ENCODE measurements at places on chromosomes 7 and 10. TPM values are rescaled to one million over a fixed set of nuclear protein-coding genes. Genes with fewer than 3 reads are reported as not detected.

- DNase-seq: peak; percentile 82
Observed at GRCh38 chr10:128180843-128181242, 54.6 kb upstream of the MKI67 start.

- no peak for DNase-seq
Observed at GRCh38 chr7:124155432-124156022, 122.7 kb upstream of the TMEM229A start.

DNA sequence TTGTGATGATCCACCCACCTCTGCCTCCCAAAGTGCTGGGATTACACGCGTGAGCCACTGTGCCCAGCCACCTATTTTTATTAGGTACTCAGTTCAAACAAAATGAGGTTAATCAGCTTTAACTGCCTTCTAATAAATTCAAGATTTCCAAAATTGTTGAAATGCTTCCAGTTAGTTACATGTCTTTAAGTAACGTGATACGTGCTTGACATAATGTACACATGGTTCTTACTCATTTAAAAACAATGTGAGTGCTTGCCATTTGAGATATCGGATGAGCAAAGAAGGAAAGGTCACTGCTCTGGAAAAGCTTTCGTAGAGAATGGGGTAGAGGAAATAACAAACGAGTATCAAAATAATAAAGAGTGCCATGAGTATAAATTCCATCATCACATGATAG lies 83.6 kb downstream of the KMT2E start:
- no peak for DNase-seq

The OR13A1 gene
- 0.15 TPM for total RNA-seq

GRCh38 chr10:34037499-34037898 lies 703.0 kb upstream of the NRP1 start:
- DNase-seq: no peak

The FXYD4 gene
- total RNA-seq: not detected

The XRCC2 gene
- total RNA-seq: 14.6 TPM

- DNase-seq: no peak
Observed at GRCh38 chr7:81457852-81458522, 311.9 kb downstream of the HGF start.

GRCh38 chr7:122983261-122983660 lies 12.2 kb downstream of the TAS2R16 start:
- no peak for DNase-seq

The WEE2 gene
- not detected for total RNA-seq

GRCh38 chr10:7218968-7219367 lies 191.9 kb downstream of the SFMBT2 start:
- no peak for DNase-seq

The ARHGEF35 gene
- total RNA-seq: 4.2 TPM

DNA sequence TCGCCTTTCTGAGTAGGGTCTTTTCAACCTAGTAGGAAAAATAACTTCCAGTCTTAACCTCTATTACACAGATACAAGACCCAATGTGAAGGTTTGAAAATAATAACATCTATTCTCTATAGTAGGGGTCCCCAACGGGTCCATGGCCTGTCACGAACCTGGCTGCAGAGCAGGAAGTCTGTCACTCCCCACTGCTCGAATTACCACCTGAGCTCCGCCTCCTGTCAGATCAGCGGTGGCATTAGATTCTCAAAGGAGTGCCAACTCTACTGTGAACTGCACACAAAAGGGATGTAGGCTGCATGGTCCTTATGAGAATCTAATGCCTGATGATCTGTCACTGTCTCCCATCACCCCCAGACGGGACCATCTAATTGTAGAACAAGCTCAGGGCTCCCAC lies 7.4 kb downstream of the YWHAG start:
- DNase-seq: no peak

DNA sequence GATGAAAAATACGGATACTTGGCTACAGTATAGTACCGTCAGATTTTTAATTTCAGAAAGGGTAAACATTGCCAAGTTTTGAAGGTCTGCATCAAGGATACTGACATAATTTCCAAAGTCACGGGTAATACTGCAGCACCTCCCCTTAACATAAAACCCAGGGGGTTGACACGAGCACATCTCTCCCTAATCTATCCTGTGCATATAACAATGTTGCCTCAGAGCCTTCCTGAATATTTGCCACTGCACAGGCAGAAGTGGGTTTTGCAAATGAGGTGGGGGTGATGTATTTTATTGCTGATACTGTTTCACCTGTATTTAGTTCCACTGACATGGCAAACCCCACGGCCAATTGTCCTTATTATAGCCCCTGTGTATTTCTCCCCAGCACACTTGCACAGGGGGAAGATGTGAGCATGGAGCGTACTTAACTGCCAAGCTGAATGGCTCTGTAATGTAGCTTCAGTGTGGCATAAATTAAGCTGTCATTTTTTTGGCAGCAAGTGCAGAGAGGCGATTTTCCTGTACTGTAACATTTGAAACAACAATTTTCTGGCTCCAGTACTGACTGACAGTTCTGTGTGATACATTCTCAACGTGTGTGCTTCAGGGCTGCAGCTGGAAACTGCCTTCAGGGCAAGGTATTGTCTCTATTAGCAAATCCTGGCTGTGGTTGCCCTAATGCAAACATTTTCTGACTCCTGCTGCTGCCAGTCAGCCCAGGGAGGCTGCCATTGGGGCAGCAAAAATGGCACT lies 299.6 kb upstream of the SP4 start:
- DNase-seq: no peak

The TRIM24 gene
- 26.2 TPM for total RNA-seq

The SPDYE16 gene
- total RNA-seq: 0.30 TPM

DNA sequence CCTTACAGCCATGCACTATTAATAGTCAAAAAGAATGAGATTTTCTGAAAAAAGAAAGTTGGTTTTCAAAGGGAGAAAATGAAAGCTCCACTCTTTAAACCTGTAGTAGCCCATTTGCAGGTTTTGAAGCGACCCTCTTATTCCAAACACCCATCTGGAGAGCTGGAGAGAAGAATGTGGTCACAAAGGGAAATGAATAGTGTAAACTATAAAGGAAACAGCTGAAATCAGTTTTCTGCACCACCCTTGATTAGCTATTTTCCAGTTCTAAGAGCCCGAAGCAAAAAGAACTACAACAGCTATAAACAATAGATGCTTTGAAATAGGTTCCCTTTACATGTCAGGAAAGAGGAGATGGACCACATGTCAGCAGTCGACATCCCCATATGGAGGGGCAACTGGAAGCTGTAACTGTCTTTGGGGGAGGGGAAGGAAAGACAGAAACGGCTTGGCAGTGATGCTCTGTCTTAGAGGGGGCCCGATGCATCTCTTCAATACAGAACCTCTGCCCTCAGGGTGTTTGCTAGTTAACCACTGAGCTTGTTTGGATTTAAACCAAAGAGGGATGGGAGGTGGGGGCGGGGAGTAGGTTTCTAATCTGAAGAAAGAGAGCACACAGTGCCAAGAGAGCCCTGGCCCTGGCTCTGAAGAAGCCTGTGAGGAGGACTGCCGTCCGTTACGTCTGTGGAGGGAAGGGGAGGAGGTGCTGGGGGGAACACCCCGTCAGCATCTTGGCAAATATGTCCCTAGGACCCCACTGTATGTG lies 55.3 kb downstream of the CPVL start:
- DNase-seq: no peak

GRCh38 chr10:75400771-75401568 lies 594 bp downstream of the ZNF503 start:
- no peak for DNase-seq

DNA sequence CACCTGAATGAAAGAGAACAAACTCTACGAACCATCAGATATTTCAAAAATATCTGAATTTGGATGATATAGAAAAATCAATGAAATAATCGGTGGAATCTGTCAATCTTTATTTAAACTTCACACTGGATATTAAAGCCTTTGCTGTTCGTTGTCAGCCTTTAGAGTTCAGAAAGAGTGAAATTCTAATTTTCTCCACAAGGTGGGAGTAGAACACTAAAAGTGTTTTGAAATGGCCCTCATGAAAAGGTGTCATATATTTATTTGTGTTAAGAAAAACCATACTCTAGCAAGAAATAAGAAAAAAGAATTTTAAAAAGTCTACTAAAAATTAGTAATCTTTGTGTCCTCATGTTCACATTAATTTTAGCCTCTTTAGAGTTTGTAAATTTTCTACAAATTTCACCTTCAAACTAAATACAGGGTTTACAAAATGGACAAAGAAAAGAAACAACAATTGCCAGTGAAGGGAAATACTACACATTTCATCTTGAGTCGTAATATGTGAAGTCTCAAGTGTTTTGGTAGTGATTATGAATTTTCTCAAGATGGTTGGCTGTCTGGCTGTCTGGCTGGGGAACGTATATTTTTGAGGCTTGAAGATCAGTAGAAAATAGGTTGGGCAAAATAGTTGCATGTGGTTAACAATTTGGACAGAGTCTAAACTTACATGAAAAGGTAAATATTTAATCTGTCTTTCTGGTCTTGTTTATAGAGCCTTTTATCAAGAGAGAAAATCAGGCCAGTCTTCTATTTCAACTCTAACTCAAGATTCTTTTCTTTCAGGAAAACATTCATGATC lies 43.7 kb downstream of the DNAJB9 start:
- no peak for DNase-seq

GRCh38 chr10:78650122-78650521 lies 418.6 kb upstream of the ZMIZ1 start:
- DNase-seq: no peak

The HOXA5 gene
- total RNA-seq: not detected
